ENCODE measurements at places on chromosomes 6 and 20.

GRCh38 chr6:15244620-15245360, 1.1 kb upstream of the JARID2 start:
- DNase-seq, result no peak

- DNase-seq, result no peak
Measured at GRCh38 chr6:44415449-44415848, 27.9 kb downstream of the CDC5L start.

DNA sequence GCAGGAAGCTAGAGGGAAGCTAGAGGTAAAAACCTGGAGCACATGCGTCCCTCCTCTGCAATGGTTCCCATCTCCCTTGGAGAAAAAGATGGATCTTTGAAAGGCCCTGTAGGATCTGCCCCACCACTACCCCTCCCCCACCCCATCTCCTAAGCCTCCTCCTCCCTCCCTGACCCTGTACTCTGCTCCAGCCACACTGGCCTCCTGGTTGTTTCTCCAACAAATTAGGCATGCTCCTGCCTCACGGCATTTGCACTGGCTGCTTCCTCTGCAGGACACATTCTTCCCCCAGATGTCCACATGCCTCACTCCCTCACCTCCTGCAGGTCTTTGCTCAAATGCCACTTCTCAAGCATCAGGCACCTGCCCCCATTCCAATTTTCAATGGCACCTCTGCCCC, 45.5 kb downstream of the UBE2V1 start:
- DNase-seq, result no peak

DNA sequence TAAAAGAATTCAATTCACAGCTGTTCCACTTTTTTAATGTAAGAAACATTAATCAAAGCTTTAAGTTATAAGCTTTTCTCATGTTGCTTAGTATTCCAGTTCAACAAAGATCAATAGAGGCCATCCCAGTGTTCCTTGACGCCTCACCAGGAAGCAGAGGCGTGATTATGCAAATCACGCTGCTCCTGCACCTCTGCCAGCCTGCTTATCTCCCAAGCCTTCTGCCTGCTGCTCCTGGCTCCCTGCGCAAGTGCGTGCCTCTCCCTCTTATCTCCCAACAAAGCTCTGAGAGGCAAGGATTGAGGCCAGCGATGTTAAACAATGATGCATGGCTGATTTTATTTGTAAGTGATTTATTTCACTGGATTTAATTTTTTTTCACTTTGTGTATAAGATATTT, 42.8 kb downstream of the INSM1 start:
- DNase-seq, result no peak

DNA sequence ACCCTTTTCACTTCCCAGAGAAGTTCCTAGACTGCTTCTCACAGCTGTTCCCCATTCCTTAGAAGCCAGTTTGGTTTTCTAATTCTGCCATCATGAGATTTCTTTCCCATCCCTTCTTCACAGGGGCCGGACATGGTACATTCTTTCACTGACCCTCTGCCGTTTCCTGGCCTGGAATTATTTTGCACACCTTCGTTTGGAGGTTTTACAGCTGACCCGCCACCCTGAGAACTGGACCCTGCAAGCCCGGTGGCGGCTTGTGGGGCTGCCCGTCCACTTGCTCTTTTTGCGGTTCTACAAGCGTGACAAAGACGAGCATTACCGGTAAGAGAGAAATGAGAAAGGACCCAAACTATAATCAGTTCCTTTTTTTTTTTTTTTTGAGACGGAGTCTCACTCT, 4.2 kb downstream of the C6orf136 start:
- no peak for DNase-seq

DNA sequence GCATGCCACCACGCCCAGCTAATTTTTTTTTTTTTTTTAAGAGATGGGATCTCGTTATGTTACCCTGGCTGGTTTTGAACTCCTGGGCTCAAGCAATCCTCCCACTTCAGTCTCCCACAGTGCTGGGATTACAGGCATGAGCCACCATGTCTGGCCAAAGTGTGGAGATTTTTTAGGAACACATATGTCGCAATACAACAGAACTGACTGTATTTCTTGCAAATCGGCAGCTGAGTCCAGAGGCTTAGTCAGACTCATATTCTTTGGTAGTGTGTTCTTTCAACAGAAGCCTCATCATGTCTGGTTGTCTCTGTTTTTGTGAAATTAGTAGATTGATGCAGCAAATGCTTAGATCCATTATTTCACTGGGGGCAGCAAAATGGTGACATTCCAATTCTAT, 23.9 kb upstream of the CD164 start:
- DNase-seq, result peak; percentile 93

DNA sequence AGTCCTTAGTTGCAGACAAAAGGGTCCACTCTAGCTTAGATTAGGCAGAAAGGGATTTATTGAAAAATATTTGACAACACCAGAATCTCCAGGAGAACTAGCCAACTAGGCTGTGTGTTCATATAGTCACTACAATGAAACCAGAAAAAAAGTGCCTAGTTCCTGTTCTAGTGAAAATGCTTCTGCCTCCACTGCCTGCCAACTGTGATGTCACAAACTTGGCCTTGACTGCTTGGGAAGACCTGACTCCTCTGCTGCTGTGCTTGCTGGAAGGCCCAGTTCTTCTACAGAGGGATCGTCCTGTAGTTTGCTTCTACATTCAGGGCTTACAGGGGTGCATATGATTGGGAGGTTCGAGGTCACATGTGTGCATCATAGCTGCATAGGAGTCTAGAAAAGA, 40.3 kb upstream of the XRN2 start:
- DNase-seq, result peak; percentile 24

DNA sequence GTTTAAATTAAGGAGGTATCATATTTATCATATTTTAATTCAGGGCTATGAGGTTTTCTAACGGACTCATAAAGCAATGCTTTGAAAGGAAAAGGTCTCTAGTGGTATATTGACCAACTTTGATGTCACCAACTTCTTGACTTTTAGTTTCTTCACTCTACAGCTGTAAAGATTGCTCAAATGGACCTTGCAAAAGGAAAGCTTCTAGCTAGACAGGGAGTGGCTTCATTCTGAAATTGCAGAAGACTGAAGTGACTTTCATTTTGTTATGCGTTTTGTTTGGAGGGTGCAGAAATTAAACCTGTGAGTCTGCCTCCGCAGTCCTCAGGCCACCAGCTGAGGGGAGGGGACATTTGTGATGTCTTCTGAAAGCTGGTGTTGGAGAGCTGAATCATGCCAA, 95.7 kb downstream of the SLC24A3 start:
- peak; percentile 97 for DNase-seq

- DNase-seq, result peak; percentile 59
Measured at GRCh38 chr20:19628570-19629134, 129.4 kb upstream of the RIN2 start.

DNA sequence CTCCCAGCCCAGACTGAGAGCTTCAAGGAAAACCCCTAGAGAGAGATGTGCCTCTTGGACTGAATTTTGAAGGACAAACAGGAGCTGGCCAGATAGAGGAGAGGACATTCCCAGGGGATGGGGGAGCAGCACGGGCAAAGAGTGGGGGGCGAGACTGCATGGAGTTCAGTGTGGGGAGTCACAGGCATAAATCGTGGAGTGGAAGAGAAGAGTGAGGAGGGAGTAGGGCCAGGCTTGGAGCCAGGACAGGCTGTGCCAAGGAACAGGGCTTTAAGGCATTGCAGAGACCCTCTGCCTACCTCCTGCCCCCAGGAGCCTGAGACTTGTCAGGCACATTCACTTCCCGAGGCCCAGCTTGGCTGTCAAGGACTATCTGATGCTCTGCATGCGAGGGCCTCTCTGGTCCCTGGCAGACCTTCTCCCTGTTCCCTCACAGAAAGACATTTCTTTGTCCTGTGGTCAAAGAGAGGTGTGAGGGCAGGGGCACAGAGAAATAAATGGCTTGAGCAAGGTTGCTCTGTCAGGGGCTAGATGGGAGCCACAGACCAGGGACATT, 5.2 kb upstream of the SLC22A7 start:
- DNase-seq, result no peak

- no peak for DNase-seq
Measured at GRCh38 chr20:38245753-38246152, 14.8 kb downstream of the KIAA1755 start.

- DNase-seq, result peak; percentile 97
Measured at GRCh38 chr20:40689100-40689942, at the start of gene MAFB. Gene MAFB, minus strand, starts transcription at chr20:40689236. Its CDS starts 386 bp downstream, at chr20:40688850.

GRCh38 chr6:5235830-5236229, 24.9 kb downstream of the LYRM4 start:
- DNase-seq, result no peak

GRCh38 chr20:62907384-62908317, 18.7 kb downstream of the DIDO1 start:
- no peak for DNase-seq

GRCh38 chr6:82795940-82796339, 269.7 kb downstream of the UBE3D start:
- no peak for DNase-seq

GRCh38 chr20:23217023-23217422, 130.9 kb upstream of the CD93 start:
- no peak for DNase-seq

DNA sequence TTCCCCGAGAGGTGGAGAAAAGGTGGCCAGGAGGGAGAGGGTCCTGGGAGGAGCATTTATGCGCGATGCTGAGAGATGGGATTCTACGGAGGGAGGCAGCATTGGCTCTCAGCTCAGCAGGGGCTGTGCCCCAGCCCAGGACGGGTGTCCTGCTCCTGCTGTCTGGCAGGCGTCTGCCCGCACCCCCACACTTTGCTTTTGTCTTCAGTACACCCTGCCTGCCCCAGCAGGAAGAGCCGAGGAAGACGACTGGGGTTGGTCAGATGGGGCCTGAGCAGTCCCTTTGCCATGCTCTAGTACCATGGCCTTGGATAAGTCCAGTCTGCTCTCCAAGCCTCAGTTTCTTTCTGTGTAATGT, 68.5 kb downstream of the TCP11 start:
- no peak for DNase-seq

GRCh38 chr6:100210137-100211117, 216.4 kb upstream of the MCHR2 start:
- DNase-seq, result no peak

DNA sequence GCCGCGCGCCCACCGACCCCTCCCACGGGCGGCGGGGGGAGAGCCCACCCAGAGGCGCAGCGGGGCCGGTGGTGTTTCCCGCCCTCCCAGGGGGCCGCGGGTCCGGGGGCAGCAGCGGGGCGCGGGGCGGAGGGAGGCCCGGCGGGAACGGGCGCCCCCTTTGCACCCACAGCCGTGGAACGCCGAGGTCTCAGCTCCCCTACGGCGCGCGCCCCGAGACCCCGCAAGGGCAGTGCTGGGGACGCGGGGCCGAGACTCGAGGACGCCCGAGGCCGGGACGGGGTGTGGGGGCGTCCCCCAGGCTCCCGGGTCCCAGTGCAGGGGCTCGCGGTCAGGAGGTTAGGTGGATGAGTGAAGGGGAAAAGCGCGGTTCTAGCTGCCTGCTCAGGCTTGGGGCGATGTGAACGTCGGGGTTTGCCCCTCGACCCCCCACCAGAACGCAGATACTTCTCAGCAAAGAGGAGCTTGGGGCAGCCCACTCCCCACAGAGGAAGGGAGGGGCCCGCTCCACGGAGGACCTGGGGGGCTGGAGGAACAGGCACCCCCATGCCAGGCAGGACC, 65.5 kb upstream of the BHLHE23 start:
- DNase-seq, result no peak

- DNase-seq, result no peak
Measured at GRCh38 chr6:14294270-14294951, 176.8 kb downstream of the CD83 start.

Data from inflammatory macrophage treated with lipopolysaccharide for 4 hours (primary cell).